ENCODE measurements at places on chromosomes 13 and 19.

GRCh38 chr19:52941941-52942385 is 18.7 kb upstream of the ZNF888 start:
- no peak for DNase-seq

DNA sequence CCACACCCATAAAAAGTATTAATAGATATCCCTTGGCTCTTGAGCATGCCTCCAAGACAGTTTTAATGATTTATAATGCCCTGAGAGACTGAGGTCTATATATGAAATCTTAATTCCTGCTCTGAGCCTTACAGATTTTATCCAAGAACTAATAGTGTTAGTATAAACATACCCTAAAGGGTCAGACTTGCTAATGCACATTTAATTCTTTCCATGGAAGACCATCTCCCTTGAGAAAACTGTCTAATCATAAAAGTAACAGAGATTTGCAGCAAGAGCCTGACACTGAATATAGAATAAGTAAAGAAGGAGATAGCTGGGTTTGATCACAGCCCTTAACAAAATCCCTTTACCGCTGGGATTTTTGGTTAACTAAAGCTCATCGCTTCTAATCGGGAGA is 650.8 kb upstream of the KLF12 start:
- no peak for DNase-seq

DNA sequence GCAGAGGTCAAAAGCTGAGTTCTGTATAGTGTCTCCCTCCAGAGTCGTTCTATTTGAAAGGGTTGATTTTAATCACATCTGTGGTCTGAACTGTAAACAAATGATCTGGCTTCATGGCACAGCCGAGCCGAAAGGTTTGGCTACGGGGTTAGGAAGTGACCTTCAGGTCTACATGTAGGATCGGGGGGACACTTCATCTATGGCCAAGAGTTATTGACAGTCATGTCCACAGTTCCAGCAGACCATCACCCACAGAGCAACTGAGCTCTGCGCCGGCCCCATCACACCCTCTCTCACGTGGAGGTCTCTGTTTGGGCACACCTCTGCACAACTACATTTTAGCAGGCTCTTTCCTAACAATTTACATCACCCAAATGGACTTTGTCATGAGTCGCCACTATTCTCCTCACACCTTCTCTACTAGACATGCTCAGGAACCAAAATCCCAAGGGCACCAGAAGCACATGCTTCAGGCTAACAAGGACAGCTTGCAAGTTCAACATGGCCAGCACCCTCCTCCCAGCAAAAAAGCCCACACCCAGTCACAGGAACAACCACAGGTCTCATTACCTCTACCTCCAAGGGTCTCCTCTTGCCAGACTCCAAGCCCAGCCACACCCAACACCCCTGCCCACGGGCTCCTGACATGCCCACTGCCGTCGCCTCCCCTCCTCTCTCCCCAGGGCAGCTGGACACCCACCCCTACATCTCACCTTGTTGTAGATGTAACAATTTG is 36.1 kb upstream of the EPHX3 start:
- no peak for DNase-seq

DNA sequence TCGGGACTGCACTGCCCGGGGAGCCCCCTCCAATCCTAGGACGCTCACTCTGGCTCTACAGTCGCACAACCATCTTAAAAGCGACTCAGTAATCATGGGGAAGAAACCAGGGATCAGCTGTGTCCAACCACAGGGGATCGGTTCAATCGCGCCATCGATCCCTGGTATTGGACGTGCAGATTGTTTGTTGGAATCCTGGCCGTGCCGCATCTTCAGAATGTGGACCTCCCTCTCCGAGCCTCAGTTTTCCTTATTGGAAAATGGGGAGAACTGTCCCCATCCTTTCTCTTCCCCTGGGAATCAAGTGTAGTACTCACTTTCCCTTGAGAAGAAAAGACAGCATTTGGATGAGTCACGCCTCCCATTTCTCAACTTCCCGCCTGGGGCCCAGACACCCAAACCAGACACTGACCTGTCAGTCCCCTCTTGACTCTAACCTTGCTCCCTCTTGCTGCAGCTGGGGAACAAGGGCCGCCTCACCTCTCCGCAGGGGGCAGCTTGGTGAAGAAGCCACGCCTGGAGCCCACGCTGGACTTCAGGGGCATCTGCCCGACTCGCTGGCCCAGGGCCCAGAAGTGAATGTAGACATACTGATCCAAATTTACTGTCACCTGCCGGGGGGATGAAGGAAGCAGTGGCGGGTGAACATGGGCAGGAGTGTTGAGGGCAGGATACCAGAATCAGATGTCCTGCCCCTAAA is 17.6 kb downstream of the EMP3 start:
- no peak for DNase-seq

- peak; percentile 31 for DNase-seq
Observed at GRCh38 chr19:19361075-19361594, 40.5 kb downstream of the MAU2 start.

DNA sequence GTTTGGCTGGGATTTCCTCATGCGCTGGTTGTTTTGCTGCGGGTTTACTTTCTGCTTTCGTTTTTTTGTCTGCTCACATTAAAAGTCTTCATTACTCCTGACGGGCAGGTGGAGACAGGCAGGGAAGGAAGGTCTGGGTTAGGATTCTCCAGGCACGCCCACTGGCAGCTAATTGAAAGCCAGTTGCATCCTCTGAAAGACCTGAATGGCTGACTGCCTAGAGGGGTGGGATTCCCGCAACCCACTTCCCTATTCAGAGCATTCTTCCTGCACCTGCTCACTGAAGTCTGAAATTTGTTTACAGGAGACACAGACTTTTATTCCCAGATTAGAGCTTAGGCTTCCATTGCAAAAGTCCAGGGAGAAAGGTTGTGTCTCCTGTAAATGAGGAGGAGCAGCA is 172.0 kb downstream of the UQCRFS1 start:
- DNase-seq = no peak

- peak; percentile 60 for DNase-seq
Observed at GRCh38 chr19:13154911-13155471, 4.8 kb downstream of the IER2 start.

- no peak for DNase-seq
Observed at GRCh38 chr13:39665763-39666162, 10.3 kb downstream of the COG6 start.

DNA sequence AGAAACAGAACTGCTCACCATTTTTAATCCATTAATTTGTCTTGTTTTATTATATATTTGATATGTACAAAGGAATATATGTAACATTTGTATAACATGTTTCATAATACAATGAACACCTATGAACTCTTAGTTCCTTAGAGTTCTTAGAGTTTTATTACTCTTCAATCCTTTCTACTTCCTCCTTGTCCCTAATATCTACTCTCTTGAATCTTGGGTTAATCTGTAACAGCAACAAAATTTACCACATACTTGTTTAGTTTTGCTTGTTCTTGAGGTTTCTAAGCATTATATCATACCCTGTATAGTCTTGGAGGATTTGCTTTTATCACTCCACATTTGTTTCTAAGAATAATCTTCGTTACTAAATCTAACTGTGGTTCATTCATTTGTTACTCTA is 151.4 kb downstream of the PDS5B start:
- DNase-seq = no peak

GRCh38 chr19:55640577-55641425 is at the start of gene ZNF580:
Gene ZNF580 (plus strand): TSS chr19:55641002. CDS start chr19:55642509, 1,507 bp downstream.
- DNase-seq = no peak

DNA sequence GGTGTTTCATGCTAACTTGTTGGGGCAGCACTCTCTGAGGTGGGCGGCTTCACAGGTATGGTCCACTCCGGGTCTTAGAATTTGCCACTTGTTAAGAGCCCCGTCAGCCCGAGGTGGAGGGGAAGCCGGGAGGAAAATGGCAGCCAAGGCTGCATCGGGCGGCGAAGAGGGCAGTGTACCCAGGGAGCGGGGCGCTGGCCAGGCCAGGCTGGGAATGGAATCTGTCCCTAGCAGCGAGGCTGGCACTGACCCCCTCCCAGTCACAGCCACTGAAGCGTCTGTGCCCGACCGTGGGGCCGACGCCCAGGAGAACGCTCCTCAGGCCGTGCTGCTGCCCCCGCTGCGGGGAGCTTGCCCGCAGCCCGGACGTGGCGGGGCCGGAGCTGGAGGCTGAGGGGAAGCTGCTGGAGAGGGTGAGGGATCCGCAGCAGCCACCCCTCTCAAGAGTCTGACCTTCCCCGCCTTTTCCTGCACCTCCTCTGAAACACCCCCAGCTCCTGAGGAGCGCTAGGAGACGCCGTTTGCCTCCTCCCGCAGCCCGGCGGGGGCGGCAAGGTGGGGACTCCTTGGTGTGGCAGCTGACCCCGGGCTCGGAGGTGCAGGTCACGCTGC is 313.8 kb upstream of the SPRY2 start:
- no peak for DNase-seq

DNA sequence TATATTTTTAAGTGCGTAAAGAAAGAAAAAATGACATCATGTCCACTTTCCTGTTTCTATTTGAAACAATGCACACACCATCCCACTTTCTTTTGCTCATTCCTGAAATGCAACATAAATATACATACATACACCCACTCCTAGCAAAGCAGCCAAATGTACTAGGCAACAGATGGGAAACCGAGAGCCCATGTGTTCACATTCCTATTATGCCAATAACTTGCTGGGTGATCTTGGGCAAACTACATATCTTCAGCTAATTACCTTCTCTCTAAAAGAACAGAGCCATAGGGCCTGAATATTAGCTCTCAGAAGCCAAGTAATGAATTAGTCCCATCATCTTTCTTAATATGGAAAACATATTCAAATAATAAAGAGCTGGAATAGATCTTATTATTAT is 610.6 kb upstream of the ATXN8OS start:
- DNase-seq = no peak

- no peak for DNase-seq
Observed at GRCh38 chr13:92825938-92826596, 400.5 kb upstream of the GPC6 start.

GRCh38 chr13:41370736-41371135 is 59.7 kb downstream of the NAA16 start:
- no peak for DNase-seq

GRCh38 chr13:97658556-97658955 is 224.6 kb downstream of the RAP2A start:
- DNase-seq = no peak
